ENCODE measurements at places on chromosomes 5 and 9.

DNA sequence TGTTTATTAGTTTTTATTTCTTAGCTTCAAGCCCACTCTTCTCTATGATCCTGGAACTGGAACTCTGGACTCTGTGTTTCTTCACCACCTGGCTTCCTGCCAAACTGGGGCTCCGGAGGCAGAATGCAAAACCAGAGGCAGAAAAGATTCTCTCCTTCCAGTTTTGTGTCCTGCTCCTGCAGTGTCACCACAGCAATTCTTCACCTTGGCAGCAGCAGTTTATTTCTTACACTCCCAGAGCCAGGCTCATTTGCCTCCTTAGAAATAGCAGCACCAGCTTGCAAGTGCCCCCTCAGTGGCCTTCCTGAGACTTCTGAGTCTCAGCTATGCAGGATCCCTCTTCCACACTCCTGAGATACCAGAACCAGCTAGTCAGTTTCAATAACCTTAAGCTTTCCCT, 26.7 kb upstream of the CAMK4 start:
- no peak for DNase-seq

- DNase-seq: no peak
Measured at GRCh38 chr9:109313351-109313750, 7.5 kb downstream of the EPB41L4B start.

GRCh38 chr9:133135146-133135745, 14.2 kb upstream of the RALGDS start:
- peak; percentile 85 for DNase-seq

- no peak for DNase-seq
Measured at GRCh38 chr5:123785162-123786071, 273.4 kb downstream of the CSNK1G3 start.

DNA sequence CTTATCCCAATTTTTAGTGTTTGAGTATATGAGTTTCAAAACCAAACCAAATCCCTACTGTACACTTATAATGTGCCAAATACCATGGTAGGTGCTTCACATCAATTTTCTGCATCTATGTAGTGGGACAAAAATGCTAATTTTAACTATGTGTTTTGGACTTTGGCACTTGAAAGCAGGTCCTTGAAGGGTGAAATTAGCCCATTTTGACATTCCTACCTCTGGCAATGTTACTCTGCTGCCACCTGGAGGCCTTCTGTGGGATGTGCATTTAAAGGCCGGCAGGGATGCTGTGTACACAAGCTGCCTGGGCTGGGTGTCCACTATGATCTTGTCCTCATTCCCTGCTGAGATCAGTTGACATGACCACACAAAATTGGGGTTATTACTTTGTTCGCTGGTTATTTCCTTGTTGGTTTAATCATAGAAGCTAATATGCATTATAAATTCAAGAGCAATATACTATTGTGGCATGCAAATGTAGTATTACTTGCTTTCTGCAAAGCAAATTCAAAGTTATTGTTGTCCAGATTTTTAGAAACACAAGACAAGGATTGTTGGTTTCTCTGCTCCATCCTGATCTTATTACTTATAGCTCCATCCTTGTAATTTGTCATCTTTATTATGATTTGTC, 166.8 kb downstream of the ARHGEF28 start:
- peak; percentile 74 for DNase-seq

- DNase-seq: no peak
Measured at GRCh38 chr9:131436865-131437271, 43.0 kb downstream of the PRRC2B start.

- DNase-seq: no peak
Measured at GRCh38 chr9:81032030-81032572, 657.2 kb downstream of the TLE1 start.

DNA sequence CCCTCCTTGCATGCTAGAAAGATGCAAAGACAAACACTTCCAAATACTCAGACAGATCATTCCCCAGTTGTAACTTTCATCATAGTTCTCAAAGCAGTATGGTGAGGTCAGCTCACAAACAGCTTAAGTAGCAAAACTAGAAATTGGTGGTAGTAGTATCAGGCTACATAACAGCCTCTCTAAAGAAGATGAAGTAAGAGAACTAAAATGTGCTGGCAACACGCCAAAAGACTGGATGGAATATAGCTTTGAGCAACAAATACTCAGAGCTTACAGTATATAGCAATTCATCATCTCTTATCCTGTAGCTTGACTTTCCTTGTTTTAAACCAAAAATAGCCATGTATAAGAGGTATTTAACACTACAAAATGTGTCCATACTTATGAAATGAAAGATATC, 7.5 kb downstream of the PFDN1 start:
- DNase-seq: peak; percentile 24

- DNase-seq: no peak
Measured at GRCh38 chr9:88872192-88872946, 118.9 kb upstream of the S1PR3 start.

DNA sequence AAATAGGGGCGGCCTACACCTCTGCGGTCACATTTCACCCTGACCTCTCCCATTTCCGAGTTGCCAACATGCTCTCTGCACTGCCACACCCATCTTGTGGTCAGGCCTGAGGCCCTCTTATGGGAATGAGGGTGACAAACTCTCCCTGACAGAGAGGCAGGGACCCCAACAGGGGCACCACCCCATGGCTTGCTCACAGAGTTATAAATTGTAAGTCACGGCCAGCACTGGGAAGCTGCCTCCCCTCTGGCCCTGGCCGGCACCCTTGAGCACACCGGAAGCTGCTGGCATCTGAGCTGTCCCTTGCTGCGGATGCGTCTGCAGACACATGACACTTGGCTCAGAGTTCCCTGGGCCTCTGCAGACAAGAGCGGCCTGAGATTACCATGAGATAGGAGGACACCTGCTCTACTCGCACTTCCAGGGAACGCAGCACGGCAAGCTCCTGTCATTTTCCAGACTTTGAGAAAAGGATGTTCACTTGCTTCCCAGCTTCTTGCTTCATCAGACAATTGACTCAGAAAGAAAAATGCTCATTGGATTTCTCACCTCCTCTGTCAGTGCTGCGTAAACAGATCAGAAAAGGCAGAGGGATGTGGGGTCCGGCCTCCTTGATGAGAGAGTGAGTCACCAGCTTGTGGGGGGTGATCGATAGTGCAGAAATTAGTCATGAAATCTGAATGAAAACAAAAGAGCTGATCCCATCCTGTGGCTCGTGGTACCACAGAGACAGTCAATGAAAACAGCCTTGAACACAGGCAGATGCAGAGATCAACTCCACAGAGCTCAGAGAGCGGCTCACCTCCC, 269.8 kb downstream of the SYK start:
- peak; percentile 83 for DNase-seq

DNA sequence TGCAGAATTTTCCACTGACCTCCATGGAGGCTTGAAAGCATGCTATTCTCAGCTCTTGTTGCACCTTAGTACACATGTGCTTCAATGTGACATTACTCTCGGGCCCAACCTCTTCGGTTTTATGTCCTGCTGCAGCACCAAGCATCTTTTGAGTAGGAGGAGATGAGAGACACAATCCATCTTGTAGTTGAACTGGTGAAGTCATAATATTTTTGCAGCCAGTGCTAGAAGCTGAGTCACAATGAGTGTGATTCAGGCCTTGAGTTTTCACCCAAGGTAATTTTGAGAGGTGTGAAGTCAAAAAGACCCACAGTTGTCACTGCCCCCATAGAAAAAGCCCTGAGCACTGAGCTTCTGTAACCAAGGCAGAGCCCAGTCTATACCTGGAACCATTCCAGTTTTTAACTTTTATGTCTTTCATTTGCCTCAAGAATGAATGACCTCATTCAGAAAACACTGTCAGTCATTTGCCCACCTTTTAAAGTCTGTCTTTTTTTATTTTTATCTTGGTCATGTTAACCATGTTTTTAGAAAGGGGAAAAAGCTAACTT, 117.7 kb downstream of the ZNF462 start:
- no peak for DNase-seq

DNA sequence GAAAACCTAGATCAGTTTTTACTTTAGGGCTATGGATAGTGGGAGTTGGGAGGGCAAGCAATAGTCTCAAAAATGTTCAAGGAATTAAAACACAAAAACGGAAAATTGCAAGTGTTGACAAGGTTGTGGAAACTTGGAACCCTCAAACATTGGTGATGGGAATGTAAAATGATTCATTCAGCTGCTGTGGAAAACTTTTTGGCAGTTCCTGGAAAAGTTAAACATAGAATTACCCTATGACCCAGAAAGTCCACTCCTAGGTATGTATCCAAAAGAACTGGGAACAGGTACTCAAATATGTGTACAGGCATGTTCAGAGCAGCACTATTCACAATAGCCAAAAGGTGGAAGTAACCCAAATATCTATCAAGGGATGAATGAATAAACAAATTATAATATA, 1.2 kb upstream of the MSANTD3 start:
- DNase-seq: no peak

GRCh38 chr5:133235696-133236426, 184.0 kb downstream of the HSPA4 start:
- DNase-seq: no peak

DNA sequence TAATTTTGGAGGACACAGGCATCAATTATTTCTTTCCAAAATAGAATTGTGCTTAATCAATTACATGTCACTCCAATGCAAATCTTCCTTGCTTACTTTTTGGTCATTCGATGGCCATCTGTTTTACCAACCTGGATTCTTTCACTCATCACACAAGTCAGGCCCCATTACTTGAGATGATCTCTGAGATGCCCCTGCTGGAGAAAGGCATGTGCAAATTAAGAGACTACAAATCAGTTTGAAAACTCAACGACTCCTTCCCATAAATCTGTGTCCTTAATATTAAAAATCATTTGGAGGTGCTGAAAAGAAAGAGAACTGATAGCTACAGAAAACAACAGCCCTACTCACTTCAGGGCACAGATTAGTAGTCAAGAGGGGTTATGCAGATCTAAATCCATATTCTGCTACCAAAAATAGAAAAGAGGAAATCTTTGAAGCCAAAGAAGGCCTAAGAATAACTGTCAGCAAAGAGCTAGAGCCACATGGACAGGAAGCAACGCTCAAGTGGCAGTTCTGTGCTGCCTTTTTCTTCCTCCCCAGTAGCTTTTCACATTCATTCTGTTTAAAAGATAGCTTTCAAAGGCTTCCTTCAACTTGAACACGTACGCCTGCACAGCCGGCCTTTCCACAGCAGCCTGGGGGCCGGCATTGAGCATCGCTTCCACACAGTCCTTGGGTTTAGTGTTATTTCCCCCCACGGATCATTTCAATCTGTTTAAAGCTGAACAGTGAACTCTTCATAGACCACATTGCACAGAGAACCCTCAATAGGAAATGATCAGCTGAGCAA, 79.3 kb upstream of the MAP3K1 start:
- no peak for DNase-seq

GRCh38 chr5:305459-305858, 16.1 kb upstream of the AHRR start:
- no peak for DNase-seq

DNA sequence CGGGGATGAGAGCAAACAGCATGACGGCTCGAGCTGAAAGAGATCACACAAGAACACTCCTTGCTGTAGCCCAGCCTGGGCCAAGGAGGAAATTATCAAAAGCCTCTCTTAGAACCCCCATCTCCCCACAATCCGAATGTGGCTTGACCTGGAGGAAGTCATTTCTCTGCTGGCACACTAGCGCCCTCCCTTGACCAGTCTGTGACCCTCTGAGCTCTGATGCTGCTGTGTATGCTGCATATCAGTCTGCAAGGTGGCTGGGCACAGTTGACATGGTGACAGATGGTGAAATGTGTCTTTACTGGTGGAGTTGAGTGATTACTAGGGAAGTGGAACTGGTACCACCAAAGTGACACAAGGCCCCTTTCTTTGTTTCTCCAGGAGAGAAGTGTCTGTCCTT, 3.3 kb downstream of the SLC46A2 start:
- DNase-seq: no peak

- DNase-seq: no peak
Measured at GRCh38 chr5:150945947-150946346, 41.2 kb upstream of the ZNF300 start.

DNA sequence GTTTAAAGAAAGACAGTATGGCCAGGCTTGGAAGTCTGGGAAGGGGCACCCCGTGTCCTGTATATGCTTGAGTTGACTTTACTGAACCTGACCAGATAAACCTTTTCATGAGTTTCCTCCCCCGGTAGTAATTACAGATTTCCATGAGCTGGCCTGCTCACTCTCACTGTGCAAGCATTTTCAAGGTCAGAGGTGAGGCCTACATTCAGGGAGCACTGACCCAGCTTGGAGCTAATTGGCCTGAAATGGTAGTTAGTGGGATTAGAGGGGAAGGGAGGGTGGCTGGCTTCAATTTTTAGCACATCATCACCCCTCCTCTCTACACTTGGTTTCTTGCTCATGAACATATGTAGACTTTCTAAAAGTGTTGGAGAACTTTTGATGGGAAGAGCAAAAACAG, 99.2 kb downstream of the PSAT1 start:
- DNase-seq: no peak

GRCh38 chr5:18992264-18992663, 995.7 kb downstream of the CDH18 start:
- DNase-seq: no peak

- DNase-seq: no peak
Measured at GRCh38 chr5:23028445-23029021, 175.4 kb upstream of the CDH12 start.

GRCh38 chr5:89866410-89866809, 543.1 kb downstream of the CETN3 start:
- no peak for DNase-seq

- DNase-seq: no peak
Measured at GRCh38 chr5:79119486-79119885, 7.9 kb downstream of the BHMT start.

DNA sequence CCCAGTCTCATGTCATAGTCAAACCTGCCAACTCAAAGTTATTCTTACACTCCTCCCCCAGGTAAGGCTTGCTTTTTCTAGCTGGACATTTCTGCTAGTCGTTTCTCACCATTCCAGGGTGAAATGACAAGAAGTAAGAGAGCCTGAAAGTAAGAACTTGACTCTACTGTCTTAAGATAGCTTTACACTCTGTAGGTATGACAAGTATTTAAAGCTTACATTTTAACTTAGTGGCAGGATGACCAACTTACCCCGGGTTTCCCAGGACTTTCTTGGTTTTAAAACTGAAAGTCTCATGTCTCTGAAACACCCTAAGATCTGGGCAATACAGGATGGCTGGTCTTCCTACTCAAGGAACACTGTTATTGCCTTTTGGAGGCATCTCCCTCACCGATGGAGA, 67.5 kb upstream of the PIK3R1 start:
- DNase-seq: no peak

DNA sequence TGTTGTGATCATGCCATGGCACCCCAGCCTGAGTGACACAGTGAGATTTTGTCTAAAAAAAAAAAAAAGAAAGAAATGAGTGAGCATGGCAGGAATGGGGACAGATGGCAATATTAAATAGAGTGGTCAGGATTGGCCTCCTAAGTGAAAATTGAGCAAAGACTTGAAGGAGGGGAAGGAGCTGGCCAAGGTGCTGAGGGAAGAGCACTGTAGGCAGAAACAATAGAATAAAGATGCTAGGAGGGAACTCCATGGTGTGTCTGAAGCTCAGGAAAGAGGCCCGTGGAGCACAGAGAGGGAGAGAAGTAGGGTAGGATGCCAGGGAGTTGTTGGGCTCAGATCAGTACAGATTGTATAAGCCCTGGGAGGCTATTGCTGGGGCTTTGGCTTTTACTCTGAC, 64.4 kb upstream of the PCAT7 start:
- no peak for DNase-seq

- DNase-seq: no peak
Measured at GRCh38 chr5:5387777-5388176, 34.7 kb upstream of the ICE1 start.
